ENCODE measurements at places on chromosomes 11 and 22.

DNA sequence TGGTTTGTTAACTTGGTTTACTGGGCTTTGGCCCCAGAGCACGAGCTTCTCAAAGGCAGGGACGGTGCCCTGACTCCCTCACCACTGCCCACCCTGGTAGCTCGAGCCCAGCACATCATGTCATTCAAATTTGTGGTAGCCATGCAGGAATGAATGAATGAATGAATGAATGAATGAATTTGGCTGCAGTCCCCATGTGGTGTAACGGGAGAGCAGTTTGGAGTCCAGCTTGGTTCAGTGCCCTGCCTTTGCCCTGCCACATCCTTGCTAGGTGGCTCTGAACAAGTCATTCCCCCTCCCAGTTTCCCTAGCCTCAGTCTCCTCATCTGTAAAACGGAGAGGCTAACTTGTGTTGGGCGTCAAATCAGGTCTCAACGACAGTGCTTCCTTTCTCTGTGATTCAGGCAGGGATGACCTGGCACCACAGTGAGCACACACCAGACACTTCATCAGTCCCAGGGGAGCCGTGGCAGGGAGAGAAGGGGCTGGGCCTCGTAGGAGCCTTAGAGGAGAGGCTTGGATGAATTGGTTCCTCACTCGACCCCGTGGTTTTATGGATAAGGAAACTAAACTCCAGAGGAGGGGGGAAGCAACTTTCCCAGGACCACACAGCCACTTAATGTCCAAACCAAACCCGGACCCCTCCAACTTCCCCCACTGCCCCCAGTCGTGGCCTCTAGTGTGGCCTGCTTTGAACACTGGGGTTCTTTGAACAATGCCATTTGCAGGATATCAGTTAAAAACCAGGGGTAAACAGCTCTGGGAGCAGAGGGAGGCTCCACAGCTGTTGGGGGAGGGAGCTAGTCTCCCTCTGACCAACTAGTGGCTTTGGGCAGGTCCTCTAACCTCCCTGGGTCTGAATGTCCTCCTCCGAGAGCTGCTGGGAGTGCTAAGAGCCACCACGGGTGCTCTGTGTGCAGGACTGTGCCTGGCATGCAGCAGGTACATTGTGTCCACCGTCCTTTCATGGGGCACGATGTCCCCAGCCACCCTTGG lies 86.2 kb downstream of the CACNA1I start:
- DNase-seq = no peak

DNA sequence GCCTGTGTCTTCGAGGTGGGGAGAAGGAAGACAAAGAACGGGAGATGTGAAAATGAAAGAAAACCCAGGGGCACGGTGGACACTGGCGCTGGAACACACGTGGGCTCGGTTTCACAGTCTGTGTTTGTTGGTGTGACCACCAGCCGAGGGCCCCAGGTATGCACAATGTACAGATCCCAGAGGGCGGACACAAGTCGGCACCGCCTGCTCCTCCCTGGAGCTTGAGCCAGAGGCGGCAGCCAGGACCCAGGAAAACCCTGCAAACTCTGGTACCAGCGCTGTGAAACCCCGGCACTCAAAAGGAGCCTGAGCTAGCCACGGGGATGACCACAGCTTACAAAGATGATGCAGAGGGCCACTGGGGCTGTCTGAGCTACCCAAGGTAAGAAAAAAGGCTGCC lies 105.0 kb downstream of the SHANK2 start:
- DNase-seq = no peak

DNA sequence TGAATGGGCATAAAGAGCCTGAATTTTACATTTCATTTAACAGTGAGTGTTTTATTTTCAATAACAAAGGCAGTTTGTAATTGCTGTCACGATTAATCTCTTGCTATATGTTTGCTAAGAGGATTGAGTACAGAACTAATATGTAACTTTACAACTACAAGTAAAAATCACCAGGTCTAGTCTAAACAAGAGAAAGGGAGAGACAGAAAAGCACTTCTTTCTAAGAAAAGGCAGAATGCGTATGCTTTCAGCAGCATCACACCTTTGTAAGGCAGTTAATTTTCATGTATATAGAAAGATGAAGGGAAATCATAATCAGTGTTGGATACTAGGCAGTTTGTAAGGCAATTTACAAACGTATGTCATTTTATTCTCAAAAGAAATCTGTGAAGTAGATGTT lies 169.8 kb downstream of the NELL1 start:
- DNase-seq = no peak

GRCh38 chr11:104582431-104582830 lies 315.8 kb downstream of the CASP12 start:
- DNase-seq = no peak

GRCh38 chr11:109426442-109427240 lies 4.7 kb downstream of the C11orf87 start:
- no peak for DNase-seq

- DNase-seq = no peak
Measured at GRCh38 chr22:43377548-43377895, 34.3 kb upstream of the MPPED1 start.

DNA sequence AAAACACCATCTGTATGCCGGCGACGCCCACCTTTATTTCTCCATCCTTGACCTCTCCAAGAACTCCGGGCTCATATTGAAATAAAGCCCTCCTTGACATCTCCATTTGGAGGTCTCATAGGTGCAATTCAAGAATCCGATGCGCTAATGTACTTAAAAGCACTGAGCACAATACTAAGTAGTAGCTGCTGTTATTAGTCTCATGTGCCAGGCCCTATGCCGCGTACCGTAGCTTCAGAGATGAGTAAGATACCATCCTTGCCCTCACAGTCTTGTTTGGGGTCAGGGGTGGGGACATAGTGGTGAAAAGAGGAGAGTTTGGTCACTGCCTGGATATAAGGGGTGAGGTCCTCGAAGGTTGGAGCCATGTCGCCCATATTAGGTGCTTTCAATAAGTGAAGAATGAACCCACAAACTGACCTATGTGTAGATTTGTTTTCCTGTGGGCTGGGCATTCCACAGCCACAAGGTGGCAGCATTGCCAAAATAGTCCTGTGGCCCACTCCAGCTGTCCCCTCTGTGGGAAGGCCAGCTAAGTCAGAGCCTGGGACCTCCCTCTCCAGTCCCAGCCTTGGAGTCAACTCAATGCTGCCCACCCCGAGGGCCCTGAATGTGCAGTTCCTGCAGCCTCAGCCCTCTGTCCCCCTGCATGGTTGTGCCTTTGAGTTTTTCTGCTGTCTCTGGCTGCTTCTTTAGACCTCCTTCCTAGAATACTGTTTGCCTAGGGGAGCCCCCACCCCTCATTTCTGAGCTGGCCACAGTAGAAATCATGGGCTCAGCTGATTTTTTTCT lies 6.5 kb downstream of the DCPS start:
- DNase-seq = peak; percentile 26

- DNase-seq = no peak
Measured at GRCh38 chr11:70204466-70204799, 1.3 kb downstream of the FADD start.

DNA sequence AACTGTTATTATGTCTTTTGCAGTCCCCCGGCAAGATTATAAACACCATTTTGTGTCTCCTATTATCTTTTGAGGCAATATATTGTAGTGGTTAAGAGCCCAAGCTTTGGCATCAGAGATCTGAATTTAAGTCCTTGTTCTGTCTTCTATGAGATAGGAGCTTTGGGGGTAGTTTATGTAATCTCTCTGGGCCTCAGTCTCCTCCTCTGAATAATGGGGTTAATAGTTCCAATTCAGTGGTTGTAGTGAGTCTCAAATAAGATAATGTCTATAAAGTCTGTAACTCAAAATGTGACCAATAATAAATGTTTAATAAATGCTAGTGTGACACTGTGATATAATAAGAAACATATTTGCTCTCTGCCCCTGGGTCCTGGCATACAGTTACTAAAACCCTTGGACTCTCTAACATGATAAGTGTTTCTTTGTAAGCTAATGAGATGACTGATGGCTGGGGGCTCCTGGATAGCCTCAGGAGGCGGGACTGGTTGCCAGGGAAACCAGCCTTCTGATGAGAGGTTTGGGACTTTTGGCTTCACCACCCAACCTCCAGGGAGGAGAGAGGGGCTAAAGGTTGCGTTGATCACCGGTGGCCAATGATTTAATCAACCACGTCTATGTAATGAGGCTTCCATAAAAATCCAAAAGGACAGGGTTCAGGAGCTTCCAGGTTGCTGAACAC lies 183.4 kb upstream of the MTMR2 start:
- DNase-seq = no peak

- DNase-seq = no peak
Measured at GRCh38 chr11:34299284-34299972, 58.4 kb downstream of the ABTB2 start.

DNA sequence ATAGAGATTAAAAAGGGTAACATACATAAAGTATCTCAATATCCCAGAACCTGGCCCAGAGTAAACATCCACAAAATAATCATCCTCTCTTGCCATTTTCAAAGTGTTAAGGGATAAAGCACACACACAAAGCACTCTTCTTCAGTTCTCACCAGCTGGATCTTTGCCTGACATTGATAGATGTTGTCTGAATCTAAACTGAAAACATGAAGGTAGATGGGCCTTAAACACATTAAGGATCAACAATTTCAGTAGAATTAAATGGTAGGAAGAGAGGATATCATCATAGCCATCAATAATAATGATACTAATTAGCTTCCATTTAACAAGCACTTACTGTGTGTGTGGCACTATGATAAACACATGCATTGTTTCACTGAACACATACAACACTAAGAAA lies 261.1 kb downstream of the OPCML start:
- no peak for DNase-seq

- no peak for DNase-seq
Measured at GRCh38 chr11:20962581-20962980, 293.2 kb downstream of the NELL1 start.

GRCh38 chr11:64107303-64107702 lies 58.6 kb downstream of the MACROD1 start:
- no peak for DNase-seq

DNA sequence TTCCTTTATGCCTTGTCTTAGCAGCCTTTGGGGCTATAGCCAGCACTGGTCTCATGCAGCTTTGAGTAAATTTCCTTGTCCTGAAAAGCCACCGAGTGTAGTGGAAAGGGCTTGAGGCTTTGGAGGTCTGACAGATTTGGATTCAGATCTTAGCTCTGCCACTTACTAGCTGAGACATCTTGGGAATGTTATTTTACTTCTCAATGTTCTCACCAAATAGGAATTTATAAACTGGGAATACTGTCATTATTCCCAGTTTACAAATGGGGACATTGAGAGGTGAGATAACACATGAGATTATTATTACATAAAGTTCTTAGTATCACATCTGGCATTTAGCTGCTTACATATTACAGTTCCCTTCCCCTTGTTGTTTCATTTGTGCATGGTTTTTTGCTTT lies 95.5 kb downstream of the COMMD9 start:
- DNase-seq = no peak

Measured in T-helper 9 cell (primary cell).